ENCODE measurements at places on chromosomes 5 and 9. TPM values are rescaled to one million over a fixed set of nuclear protein-coding genes. Genes with fewer than 3 reads are reported as not detected.

GRCh38 chr5:122683631-122684030 is 91.2 kb upstream of the SNX2 start:
- H3K27ac ChIP-seq, result no peak overlapping the region
- DNase-seq, result no peak
- no peaks in the 10 kb centered on the region for H3K36me3 ChIP-seq
- no peak overlapping the region for H3K4me3 ChIP-seq

DNA sequence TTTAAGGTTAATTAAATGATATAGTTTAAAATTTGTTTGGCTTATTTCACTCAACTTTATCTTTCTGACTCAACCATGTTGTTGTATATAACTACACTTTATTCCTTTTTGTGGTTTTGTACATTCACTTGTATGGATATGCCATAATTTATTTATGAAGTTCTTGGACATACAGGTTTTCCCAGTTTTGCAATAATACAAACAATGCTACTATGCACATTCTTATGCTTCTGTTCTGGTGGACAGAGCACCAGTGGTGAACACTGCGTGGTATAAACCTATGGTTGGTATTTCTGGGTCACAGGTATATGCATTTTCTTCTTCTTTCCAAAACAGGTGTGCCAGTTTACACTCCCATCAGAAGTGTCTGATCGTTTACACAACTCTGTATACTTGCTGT is 35.7 kb upstream of the TRIM14 start:
- no peaks in the 10 kb centered on the region for H3K27me3 ChIP-seq
- H3K27ac ChIP-seq, result no peak overlapping the region
- DNase-seq, result no peak
- H3K4me3 ChIP-seq, result no peak overlapping the region

DNA sequence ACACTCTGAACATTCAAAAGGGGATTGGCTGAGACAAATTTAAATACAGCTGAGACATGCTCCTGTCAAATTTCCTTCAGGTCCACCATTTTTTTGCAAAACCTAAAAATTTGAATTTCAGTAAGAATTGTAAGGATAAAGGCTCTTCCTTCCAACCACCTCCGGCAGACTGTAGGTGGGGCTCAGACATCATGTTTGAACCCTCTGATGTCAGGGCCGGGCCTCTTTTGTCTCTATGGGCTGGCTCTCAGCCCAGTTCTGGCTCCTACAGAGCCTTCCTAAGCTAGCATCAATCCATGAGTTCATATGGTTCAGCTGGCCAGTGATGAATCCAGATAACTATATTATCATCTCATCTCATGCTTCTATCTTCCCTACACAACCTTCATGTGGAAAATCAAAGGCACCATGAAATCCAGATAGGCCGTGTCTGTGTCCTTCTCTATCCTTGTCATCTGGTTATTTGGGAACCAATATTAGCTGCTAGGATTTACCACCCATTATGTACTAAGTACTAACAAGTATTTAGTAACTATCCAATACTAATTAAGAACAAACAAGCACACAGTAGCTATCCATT is 44.2 kb downstream of the NIPSNAP3B start:
- no peak overlapping the region for H3K4me3 ChIP-seq
- peaks cover 6% of the 10 kb centered on the region for H3K36me3 ChIP-seq
- no peak overlapping the region for H3K27ac ChIP-seq
- no peaks in the 10 kb centered on the region for H3K27me3 ChIP-seq
- no peak for DNase-seq

DNA sequence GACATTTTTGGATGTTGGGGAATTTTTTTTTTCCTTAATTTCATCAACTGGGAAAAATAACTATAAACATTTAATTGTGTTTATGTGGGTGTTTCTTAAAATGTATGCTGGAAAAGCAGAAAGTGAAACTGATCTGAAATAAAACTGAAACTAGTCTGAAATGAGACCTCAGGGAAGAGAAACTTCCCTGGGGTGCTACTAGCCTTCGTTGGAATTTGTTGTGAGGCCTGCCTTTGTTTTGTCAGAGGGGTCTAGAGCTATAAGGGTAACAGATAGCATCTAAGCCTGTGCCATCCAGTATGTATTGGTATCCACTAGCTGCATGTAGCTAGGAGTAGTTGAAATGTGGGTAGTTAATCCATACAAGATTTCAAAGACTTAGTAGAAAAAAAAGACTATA is 10.4 kb downstream of the ZNF618 start:
- peak overlapping the region; percentile 69 for H3K27ac ChIP-seq
- peak overlapping the region; percentile 3 for H3K4me3 ChIP-seq
- H3K36me3 ChIP-seq, result peaks cover 1% of the 10 kb centered on the region
- peaks cover 28% of the 10 kb centered on the region for H3K4me1 ChIP-seq

GRCh38 chr9:9949978-9950377 is 662.8 kb downstream of the PTPRD start:
- no peak for DNase-seq
- H3K36me3 ChIP-seq, result no peaks in the 10 kb centered on the region
- no peak overlapping the region for H3K4me3 ChIP-seq
- no peaks in the 10 kb centered on the region for H3K27me3 ChIP-seq

DNA sequence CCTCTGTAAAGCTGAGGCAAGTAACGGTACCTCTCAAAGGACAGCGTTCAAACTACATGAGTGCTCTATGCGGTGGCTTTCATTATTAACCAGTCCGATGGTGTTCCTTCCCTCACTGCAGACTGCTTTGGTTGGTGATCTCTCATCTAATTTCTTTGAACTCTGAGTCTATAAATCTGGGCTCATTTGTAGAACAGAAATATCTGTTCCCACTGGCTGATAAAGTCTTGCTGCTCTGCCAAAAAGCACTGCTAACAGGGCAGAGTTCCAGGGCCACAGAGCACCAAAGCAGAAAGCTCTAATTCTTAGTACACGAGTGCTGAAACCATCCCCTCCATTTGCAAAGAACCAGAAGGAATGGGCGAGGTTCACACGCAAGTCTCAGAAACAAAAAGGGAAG is 81.9 kb downstream of the MED27 start:
- no peaks in the 10 kb centered on the region for H3K27me3 ChIP-seq
- DNase-seq, result no peak
- no peak overlapping the region for H3K27ac ChIP-seq
- H3K4me1 ChIP-seq, result no peaks in the 10 kb centered on the region
- no peak overlapping the region for H3K4me3 ChIP-seq

GRCh38 chr5:142156839-142157463 is 48.4 kb downstream of the NDFIP1 start:
- H3K4me1 ChIP-seq, result no peaks in the 10 kb centered on the region
- H3K27me3 ChIP-seq, result no peaks in the 10 kb centered on the region
- no peaks in the 10 kb centered on the region for H3K36me3 ChIP-seq

DNA sequence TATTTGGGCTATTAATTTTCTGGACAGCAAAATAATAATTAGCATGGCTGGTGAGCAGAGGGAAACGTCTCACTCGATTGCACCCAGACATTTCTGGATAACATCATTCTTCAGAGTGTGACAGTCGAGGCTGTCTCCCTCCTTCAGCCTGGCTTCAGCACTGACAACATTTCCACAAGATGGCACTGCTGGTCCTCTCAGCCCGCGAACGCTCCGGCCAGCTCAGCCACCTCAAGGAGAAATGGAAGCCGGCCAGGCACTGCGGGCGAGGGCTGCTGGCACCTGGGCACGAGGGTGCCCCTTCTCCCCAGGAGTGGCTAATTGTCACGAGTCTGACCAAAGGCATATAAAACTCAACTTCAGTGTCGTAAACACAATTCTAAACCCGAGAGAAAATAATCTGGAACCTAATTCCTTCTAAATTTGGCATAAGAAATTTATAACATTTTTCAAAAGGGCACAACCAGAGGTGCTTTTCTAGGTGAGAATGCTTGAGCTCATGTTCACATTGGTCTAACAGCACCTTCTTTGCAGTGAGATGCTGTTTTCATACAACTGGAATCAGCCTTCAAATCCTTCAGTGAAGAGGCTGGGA is 65.9 kb downstream of the DAP start:
- H3K36me3 ChIP-seq, result peaks cover 3% of the 10 kb centered on the region
- no peaks in the 10 kb centered on the region for H3K4me1 ChIP-seq
- no peaks in the 10 kb centered on the region for H3K27me3 ChIP-seq
- no peak for DNase-seq

DNA sequence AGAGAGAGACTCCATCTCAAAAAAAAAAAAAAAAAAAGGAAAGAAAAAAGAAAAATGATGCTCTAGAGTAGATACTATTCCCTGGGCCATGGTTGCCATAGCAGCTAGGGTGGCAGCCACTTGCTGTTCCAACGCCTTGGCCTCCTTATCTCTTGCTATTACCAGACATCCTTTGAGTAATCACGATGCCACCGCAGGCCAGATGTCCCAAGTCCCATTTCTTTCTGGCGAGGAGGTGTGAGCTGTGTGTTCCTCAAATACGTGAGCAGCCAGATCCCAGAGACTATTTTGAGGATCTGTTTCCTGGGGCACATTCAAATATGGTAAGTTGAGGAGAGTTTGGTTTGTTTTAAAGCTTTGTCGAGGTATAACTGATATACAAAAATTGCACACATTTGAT is 23.4 kb upstream of the GFPT2 start:
- H3K36me3 ChIP-seq, result no peaks in the 10 kb centered on the region
- no peak for DNase-seq
- no peaks in the 10 kb centered on the region for H3K4me1 ChIP-seq
- H3K27ac ChIP-seq, result no peak overlapping the region

DNA sequence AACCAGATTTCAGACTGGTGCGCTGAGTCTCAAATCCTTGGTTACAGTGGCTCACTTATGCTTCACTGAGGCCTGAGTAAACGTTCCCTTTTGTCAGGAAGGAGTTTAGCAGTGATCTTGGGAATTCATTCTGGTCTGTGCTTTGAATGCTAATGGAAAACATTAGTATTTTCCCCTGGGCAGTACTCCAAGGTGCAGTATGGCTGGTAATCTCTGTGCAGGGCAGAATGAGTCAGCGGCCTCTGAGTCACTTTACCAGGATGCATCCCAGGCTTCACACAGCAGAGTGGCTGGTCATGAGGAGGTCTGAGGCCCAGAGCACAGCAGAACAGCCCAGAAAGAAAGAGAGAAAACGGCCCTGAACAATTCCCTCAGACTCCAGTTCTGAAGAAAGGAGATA is 54.0 kb downstream of the PCA3 start:
- no peaks in the 10 kb centered on the region for H3K36me3 ChIP-seq
- no peak overlapping the region for H3K27ac ChIP-seq
- no peak overlapping the region for H3K4me3 ChIP-seq
- DNase-seq, result no peak

GRCh38 chr9:116087246-116087645 is 66.3 kb upstream of the PAPPA start:
- no peaks in the 10 kb centered on the region for H3K4me1 ChIP-seq
- H3K27ac ChIP-seq, result no peak overlapping the region
- H3K27me3 ChIP-seq, result no peaks in the 10 kb centered on the region

GRCh38 chr9:108836781-108837180 is 19.0 kb downstream of the ACTL7B start:
- no peak for DNase-seq
- H3K4me3 ChIP-seq, result no peak overlapping the region
- no peak overlapping the region for H3K27ac ChIP-seq
- no peaks in the 10 kb centered on the region for H3K4me1 ChIP-seq
- H3K36me3 ChIP-seq, result no peaks in the 10 kb centered on the region

- no peak overlapping the region for H3K4me3 ChIP-seq
- no peak for DNase-seq
- no peaks in the 10 kb centered on the region for H3K4me1 ChIP-seq
- H3K27me3 ChIP-seq, result no peaks in the 10 kb centered on the region
- H3K27ac ChIP-seq, result no peak overlapping the region
Measured at GRCh38 chr5:26986985-26987384, 51.4 kb downstream of the CDH9 start.

DNA sequence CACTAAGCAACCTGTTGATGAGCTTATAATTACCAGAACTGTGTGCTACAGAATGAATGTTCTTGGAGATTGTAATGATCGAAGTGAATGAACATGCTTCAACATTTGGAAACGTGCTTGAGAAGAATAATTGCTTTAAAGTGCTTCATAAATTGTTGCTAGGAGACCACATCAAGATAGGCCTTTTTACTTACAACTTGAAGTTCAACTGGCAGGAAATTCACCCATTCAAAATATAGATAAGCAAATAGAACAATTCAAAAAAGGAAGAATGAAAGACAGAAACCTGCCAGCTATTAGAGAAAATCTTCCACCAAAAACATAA is 38.0 kb upstream of the SLC44A1 start:
- peaks cover 12% of the 10 kb centered on the region for H3K4me1 ChIP-seq
- no peak for DNase-seq
- peak overlapping the region; percentile 95 for H3K27ac ChIP-seq
- H3K27me3 ChIP-seq, result no peaks in the 10 kb centered on the region
- H3K4me3 ChIP-seq, result no peak overlapping the region

DNA sequence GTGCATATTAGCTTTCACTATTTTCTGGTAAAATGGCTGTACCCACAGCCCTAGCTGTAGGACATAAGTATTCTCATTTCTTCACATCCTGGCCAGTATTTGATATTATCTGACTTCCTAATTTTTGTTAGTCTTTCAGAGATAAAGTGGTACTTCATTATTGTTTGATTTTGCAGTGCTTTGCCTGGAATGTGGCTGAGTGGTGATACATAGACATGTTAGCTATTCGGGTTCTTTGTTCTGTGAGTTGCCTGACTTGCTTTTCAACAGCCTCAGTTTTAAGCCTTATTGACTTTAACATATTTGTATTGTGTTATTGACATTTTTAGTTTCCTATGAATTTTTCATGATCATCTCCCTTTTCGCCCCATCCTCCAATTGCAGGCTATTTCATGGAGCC is 161.1 kb downstream of the GABBR2 start:
- H3K36me3 ChIP-seq, result no peaks in the 10 kb centered on the region
- H3K4me3 ChIP-seq, result no peak overlapping the region
- no peaks in the 10 kb centered on the region for H3K27me3 ChIP-seq
- no peak overlapping the region for H3K27ac ChIP-seq

AGXT2 gene
- 49.4 TPM for total RNA-seq

PCDHGA2 gene
- total RNA-seq, result 0.42 TPM

CBY3 gene
- total RNA-seq, result not detected

GHR gene
- total RNA-seq, result 6.6 TPM

ORM2 gene
- total RNA-seq, result 4,866 TPM

CCDC112 gene
- 1.2 TPM for total RNA-seq

FAM169A gene
- total RNA-seq, result 5.0 TPM

SCAI gene
- total RNA-seq, result 5.3 TPM

SPATA31A3 gene
- total RNA-seq, result not detected

NR6A1 gene
- total RNA-seq, result 6.1 TPM

SLC46A2 gene
- not detected for total RNA-seq

FBLL1 gene
- total RNA-seq, result 0.42 TPM

PCYOX1L gene
- total RNA-seq, result 4.4 TPM

ST8SIA4 gene
- total RNA-seq, result 2.3 TPM

COL27A1 gene
- 13.3 TPM for total RNA-seq

GADD45G gene
- total RNA-seq, result 5.5 TPM
